ENCODE measurements at places on chromosomes 13 and 19. TPM values are rescaled to one million over a fixed set of nuclear protein-coding genes. Genes with fewer than 3 reads are reported as not detected.
A peak's percentile ranks its signal among the peaks of the same experiment; 100 is the strongest.

GRCh38 chr13:24207841-24208667, 47.5 kb downstream of the SPATA13 start:
- peak; percentile 28 for ATAC-seq

DNA sequence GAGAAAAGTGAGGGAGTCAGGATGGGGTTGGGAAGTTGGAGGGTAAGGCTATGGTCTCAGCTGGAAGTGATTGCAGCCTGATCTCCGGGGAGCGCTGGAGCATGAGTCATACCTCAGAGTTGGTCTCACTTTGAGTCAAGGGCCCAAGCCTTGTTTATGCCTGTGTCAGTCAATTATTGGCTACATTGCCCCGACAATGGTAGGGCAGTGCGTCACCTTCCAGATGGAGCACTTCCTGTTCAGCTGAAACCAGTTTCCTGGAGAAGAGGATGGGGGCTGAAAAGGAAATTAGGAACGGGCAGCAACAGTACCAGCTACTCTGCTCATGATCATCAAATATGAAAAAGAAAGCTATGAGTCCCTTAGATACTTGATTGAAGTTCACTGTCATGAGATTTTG, 60.4 kb downstream of the ADGRE1 start:
- no peak for ATAC-seq

DNA sequence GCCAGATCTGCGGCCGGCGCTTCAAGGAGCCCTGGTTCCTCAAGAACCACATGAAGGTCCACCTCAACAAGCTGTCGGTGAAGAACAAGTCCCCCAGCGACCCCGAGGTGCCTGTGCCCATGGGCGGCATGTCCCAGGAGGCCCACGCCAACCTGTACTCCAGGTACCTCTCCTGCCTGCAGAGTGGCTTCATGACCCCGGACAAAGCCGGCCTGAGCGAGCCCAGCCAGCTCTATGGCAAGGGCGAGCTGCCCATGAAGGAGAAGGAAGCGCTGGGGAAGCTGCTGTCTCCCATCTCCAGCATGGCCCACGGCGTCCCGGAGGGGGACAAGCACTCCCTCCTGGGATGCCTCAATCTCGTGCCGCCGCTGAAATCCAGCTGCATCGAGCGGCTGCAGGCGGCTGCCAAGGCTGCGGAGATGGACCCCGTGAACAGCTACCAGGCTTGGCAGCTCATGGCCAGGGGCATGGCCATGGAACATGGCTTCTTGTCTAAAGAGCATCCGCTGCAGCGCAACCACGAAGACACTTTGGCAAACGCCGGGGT, 72.6 kb downstream of the ZNF536 start:
- ATAC-seq = no peak

DNA sequence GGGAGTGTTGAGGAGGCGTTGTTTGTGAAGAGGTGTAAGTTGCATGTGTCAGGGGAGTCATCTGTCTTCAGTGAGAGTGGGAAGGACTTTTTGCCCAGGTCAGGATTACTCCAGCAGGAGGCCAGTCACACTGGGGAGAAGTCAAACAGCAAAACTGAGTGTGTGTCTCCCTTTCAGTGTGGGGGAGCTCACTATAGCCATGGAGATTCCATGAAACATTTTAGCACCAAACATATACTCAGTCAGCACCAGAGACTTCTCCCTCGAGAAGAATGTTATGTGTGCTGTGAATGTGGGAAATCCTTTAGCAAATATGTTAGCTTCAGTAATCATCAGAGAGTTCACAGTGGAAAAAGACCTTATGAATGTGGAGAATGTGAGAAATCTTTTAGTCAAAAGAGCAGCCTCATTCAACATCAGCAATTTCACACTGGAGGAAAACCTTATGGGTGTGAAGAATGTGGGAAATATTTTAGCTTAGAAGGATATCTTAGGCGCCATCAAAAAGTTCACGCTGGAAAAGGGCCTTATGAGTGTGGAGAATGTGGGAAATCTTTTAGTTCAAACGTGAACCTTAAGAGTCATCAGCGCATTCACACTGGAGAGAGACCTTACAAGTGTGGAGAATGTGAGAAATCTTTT, 8.4 kb upstream of the ZNF587 start:
- no peak for ATAC-seq

ZIC2 gene
- 0.04 TPM for total RNA-seq

DNA sequence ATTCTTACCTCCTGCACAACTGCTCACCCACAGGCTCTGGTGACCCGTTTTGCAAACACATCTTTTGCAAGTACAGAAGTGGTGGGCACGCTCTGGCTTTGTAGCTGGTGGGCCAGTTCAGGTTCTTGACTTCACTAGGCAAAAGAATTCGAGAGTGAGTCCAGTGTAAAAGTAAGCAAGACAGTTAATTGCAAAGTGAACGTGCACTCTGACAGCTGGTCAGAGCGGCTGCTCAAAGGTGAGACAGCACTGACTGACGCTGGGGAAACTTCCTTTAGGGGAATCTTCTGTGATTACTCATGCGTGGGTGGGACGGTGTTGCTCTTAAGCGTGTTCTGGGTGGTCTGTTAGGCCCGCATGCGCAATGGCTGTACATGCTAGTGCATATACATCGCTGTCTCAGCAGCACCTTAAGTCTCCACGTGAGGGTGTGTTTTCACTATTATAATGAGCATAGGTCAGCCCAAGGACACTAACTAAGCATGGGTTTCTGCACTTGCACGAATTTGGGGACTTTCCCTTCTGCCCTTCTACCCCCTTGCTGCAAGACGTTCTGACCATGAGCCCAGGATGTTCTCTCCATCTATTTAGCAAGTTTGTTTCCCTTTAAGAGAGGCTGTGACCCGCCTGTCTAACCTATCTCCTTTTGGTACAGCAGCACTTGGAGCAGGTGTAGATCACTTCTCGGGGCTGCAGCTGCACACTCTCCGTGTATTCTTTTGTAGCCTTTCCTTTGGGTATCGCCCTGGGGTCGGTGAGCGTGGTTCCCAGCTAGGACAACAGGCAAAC, 30.2 kb upstream of the CD33 start:
- peak; percentile 73 for ATAC-seq

HOMER3 gene
- total RNA-seq = 14.1 TPM

DNA sequence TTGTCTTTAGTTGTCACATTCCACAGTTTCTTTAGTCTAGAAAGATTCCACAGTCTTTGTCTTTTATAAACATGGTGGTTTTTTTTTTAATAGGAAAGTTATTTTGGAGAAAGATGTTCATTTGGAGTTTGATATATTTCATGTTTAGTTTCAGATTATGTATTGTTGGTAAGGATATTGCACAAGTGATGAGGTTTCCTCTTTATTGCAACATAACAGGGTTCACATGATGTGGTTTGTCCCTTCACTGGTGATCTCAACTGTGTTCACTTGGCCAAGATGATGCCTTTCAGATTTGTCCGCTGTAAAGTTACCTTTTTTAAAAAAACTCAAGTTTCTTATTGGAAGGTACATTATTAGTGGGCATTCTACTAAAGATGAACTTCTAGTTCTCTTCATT, 3.2 kb downstream of the ZNF230 start:
- ATAC-seq = no peak

DNA sequence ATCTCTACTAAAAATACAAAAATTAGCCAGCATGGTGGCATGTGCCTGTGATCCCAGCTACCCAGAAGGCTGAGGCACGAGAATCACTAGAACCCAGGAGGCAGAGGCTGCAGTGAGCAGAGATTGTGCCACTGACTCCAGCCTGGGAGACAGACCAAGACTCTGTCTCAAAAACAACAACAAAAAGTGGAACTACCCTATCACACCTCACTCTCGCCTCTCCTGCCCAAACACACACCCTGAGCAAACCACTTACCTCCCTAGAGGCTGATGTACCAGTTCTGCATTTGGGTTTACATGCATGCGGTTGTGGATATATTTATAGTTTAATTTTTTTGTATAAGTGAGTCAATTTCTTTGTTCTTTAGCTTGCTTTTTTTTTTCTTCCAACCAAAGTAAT, 7.7 kb upstream of the PTOV1 start:
- peak; percentile 28 for ATAC-seq

DNA sequence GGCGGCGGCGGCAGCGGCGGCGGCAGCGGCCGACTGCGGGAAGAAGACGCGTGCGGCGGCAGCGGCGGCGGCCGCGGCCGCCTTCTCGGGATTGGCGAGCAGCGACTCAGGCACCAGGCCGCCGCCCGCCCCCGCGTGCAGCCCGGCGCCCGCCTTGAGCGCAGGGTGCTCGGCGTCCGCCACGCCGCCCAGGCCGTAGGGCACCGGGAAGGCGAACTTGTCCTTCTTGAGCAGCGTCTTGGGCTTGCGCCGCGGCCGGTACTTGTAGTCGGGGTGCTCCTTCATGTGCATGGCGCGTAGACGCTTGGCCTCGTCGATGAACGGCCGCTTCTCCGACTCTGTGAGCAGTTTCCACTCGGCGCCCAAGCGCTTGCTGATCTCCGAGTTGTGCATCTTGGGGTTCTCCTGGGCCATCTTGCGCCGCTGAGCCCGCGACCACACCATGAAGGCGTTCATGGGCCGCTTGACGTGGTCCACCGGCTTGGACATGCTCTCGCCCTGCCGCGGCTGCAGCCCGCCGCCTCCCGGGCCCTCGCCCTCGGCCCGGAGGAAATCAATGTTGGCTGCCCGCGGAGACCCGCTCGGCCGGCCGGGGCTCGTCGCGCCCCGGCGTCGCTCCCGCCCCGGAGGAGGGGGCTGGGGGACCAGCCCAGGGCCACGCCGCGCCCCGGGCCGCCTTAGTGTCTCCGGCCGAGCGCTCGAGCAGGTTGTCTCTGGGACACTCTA, 621 bp downstream of the SOX21 start:
- ATAC-seq = peak; percentile 4

ADM5 gene
- 0.92 TPM for total RNA-seq

DNA sequence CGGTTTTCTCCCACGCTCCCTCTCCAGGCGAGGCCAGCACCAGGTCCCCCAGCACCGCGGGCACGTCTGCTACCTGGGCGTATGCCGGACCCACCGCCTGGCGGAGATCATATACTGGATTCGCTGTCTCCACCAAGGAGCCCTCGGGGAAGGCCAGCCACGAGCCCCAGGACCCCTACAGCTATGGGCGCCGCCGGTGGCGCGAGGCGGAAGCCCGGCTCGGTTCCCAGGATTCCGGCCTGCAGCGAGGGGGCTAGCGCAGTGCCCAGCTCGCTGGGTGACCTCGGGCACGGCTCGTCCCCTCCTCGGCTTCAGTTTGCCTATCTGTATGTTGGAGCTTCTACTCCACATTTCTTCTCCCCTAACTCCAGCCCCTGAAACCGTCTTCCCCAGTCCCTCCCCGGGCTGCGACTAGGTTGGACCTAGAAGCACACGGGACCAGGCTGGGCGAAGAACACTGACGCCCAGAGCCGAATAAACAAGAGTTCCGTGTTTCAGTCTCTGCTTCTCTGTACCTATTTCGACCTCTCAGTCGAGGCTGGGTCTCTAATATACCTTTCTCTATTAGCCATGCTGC, 749 bp upstream of the CPT1C start:
- ATAC-seq = peak; percentile 5

GRCh38 chr13:108195146-108195545, 20.2 kb downstream of the LIG4 start:
- no peak for ATAC-seq

GRCh38 chr19:42272535-42272897, 3.5 kb downstream of the CIC start:
- no peak for ATAC-seq

GIPC1 gene
- 254 TPM for total RNA-seq

MTUS2 gene
- 0.12 TPM for total RNA-seq

DNA sequence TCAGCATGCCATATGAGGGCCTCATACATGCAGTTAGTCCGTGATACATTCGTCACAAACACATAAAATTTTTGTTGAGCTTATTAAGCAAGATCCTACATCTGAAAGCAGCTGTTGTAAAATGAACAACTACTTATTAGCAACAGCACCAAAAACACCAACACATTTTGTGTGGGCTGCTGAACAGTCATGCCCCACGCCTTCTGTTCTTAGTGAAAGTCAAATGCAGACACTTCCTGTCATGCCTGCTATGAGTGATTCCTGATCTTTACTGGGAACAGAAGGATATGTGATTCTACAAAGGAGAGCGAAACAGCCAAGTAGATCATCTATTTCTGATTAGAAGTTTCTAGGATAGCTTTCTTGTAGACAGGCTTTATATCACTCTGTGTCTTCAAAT, 4.2 kb upstream of the B3GLCT start:
- ATAC-seq = no peak

- ATAC-seq = peak; percentile 89
Observed at GRCh38 chr19:35162471-35163326, 8.2 kb downstream of the FXYD5 start.

DNA sequence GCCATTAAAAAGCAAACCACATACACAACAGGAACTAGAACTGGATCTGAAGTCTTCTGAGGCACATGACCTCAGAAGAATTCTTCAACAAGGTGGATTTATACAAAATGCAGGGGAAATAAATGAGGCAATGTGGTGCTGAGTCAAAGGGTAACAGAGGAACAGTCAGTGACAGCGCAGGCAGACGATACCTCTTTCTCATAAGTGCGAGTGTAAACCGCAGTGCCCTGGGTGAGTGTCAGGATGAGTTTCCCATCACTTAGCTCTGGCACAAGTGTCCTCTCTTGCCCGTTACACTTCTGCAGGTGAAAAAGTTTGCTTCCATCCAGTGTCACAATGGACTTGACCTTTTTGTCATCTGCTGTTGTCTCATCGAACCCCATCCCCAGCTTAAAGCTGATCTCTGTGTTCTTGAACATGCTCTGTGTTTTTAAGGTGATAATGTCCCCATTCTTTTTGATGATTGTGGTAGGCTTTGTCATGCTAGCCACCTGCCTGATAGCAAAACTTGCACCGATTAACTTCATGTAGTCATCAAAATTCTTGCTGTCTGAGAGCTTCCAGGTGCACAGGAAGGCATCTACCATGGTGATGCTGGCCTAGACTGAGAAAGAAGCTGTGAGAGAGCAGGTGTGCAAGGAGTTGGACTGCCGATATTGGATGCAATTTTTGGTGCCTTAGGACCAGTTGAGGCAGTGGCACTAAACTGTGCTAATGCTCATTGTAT, 97.3 kb downstream of the AKAP11 start:
- no peak for ATAC-seq

ADGRE1 gene
- not detected for total RNA-seq

- ATAC-seq = no peak
Observed at GRCh38 chr19:33283589-33283988, 18.7 kb downstream of the CEBPA start.

- ATAC-seq = no peak
Observed at GRCh38 chr13:51576754-51577153, 7.5 kb upstream of the WDFY2 start.

DNA sequence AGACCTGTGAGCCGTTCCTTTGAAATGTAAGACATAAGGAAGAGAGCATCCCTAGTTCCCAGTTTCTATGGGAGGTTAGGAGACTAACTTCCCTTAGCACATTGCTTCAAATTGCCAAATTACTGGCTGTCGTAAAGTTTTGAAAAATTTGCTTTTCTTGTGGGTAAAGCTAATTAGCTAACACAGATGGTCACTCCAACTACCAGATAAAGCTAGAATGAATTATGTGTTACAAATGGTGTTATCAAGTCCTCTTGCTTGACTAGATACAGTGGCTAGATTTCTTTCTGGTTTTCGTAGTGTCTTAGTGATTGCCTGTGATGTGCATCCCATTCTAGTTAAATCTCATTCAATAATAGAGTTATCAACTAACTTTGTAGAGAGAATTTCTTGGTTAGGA, 416.6 kb upstream of the ATXN8OS start:
- no peak for ATAC-seq

Data from esophagus mucosa (tissue), 1 donor.